ENCODE measurements at places on chromosomes 4 and X.

GRCh38 chr4:140291259-140291658, 82.2 kb upstream of the SCOC start:
- no peak for DNase-seq

- no peak for DNase-seq
Observed at GRCh38 chr4:84498935-84499623, at the start of gene NKX6-1. Gene NKX6-1, minus strand, starts transcription at chr4:84499292. Its CDS starts 1,064 bp downstream, at chr4:84498228.

DNA sequence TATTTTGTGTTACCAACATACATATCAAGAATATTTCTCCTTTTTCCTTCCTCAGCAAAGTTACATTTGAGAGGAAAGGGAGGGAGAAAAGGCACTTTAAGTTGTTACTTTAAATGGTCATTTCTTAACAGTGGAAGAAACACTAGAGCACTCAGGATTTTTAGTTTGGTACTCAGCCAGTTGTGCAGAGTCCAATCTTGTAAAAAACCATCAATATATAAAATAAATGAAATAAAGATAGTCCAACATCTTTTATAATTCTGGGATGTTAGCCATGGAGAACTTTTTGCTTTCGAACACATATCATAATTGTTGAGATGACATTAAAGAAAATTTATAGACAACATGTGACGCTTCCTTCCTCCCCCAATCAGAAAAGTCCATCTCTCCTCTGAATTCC, 253.8 kb downstream of the QDPR start:
- no peak for DNase-seq

DNA sequence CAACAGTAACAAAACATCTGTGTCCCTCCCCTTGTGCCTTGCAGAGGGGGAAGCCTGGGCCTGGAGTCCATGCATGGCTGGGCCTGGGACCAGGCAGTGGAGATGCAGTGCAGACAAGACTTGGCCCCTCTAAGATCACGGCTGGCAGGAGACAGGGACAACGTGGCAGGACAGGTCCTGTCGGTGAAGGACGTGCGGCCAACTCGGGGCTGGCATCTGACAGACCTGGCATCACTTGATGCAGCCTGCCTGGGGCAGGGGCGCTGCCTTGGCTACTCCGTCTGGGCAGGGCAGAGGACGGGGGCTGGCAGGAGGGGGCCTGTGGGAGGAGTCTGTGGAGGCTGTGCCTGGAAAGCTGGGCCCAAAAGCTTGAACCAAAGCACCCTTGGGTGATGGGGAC, 112.1 kb downstream of the CPZ start:
- DNase-seq, result no peak

DNA sequence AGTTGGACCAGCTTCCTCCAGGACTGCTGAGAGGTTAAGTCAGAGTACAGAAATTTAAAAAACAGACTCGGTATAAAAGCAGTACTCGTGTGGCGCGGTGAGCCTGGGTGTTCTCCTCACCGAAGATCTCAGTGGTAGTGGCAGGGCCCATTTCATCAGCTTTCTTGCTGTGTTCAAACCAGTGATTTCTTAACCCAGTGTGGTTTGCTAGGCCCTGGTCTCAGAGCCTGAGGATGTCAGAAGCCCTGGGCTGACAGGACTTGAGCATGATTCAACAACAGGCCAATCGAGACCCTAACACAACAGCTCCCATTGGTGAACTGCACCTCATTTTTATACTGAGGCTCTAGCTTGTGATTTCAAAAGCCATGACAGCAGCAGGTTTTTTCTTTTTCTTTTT, 23.2 kb downstream of the PRIMPOL start:
- no peak for DNase-seq

GRCh38 chrX:84046403-84046984, 141.5 kb downstream of the RPS6KA6 start:
- no peak for DNase-seq

DNA sequence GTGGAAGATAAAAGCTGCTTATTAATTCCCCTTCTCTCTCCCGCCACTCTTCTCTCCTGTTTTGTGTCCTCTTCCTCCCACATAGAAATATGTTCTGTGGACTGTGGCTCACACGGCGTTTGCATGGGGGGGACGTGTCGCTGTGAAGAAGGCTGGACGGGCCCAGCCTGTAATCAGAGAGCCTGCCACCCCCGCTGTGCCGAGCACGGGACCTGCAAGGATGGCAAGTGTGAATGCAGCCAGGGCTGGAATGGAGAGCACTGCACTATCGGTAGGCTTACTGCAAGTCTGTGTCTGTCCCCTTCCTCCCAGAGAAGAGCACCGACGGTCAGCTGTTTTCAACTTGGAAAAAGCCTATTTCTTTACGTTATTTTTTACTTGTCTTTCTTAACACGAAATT, 229.1 kb downstream of the DCTD start:
- DNase-seq, result no peak

- DNase-seq, result no peak
Observed at GRCh38 chrX:127606590-127606989, 445.6 kb downstream of the ACTRT1 start.

DNA sequence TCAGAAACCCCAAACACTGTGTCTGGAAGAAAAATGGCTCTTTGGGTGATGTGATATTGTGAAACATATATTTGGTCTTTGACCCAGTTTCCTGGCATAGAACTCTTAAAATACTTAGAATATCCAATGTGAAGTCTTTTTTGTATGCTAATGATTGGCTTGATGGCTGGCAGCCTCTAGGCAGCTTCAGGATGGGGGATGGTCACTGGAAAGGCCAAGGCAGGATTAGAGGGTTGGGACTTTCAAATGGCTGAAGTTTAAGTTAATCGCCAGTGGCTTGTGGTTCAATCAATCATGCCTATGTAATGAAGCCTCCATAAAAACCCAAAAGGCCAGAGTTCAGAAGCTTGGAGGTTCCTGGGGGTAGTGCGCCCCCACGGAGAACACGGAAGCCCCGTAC, 33.5 kb upstream of the ESX1 start:
- DNase-seq, result no peak

DNA sequence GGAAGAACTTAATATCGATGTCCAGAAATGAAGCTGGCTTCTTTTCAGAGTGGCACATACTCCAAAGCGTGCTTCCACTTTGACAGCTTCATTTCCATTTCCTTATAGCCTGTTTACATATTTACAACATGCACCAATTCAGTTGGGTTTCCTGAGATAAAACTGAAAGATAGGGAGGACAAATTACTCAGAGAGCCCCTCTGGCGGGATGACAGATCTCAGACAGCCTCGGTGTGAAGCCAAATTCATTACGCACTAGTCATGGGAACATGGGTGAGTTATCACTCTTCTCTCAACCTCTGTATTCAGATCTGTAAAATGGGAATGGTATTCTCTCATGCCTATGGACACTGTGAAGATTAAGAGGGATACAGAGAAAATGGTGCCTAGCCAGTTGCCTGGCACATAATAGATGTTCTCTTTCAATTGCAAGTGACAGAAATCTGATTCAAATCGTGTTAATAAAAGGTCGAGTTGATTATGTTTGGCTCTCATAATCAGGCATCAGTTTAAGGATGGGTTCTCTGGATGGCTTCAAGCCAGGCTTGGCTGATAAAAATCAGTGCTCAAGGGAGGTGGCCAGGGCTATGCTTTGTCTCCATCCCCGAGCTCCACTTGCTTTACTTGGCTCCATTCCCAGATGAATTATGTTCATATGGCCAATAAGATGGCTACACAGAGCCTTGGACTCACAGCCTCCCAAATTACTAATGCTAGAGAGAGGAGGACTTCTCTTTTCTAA, 132.2 kb upstream of the C1QTNF7 start:
- DNase-seq, result no peak

DNA sequence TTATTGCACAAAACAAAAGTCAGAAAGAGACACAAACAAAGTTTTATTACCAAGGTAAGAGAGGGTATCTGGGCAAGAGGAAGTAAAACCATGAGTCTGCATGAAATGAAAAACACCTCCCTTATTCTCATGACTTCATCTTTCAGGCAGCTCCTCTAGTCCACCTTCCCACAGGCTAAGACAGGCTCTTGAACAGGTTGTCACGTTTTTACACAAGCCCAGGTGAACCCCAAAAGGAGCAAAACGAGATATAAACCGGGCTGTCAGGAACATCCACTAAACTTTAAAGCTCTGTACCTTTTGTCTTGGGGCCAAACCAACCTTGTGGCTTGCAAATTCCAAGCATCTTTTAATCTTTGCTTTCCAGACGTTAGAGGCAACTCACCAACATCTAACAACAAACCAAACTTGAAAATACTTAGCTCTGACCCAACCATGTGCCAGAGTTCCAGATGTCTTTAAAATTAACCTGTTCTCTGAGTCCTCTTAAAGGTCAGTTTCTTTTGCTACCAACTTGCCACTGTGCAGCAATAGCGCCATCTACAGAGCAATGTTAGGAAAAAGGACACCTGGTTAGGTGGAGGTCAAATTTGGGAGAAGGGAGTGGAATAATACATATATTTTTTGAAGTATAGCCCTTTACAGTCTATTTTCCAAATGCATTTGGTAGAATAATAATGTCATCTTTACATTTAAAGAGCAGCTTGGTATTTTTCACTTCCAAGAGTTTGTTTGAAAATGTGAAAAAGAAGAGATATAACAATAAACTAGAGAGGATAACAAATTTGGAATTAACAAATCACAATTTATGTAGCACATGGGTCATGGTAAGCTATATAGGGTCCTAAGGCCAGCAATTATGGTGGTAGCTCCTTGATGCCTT, 73.1 kb downstream of the QRFPR start:
- no peak for DNase-seq

DNA sequence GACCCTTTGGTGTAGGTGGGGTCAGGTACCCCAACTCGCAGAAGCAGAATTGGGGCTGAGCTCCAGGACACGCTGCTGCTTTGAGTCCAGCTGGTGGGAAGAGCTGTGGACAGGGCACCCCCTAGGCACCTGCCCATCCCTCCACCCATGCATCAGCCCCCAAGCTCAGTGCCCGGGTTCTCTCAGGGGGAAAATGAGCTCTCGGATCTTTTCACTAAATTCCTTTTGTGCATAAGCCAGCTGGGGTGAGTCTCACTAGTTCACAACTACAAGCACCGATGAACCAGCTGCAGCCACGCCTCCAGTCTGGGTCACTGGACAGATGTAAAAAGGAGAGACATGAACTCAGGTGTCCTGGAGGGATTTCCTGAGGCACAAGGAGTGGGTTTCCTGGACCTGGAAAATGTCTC, 286.8 kb downstream of the CRLF2 start:
- DNase-seq, result no peak

- no peak for DNase-seq
Observed at GRCh38 chrX:45619290-45619689, 418.6 kb upstream of the DIPK2B start.

GRCh38 chr4:182694551-182694950, 222.6 kb downstream of the DCTD start:
- no peak for DNase-seq

DNA sequence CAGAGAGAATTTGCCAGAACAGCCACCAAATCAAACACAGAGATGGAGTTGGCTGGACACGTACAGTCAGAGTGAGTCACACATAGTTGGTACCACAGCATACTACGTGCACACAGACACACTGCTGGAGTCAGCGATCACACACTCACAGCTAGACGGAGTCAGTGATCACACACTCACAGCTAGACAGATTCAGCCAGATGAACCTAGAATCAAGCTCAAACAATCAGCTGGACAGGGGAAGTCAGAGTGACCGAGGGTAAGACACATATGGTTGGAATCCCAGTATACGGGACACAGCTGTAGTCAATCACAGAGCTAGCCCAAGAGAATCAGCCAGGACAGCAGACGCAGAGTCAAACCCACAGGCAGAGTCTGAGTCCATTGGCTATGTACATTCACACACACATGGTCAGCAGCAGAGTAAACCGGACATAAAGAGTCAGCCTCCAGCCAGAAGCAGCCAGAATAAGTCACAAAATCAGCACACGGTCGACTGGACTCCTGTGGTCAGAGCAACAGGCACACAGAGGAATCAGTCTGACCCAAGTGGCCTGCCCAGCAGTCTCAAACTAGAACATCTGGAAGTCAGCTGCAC, 4.6 kb downstream of the SLC38A5 start:
- DNase-seq, result no peak

- no peak for DNase-seq
Observed at GRCh38 chr4:73894001-73894400, 24.8 kb downstream of the CXCL1 start.

DNA sequence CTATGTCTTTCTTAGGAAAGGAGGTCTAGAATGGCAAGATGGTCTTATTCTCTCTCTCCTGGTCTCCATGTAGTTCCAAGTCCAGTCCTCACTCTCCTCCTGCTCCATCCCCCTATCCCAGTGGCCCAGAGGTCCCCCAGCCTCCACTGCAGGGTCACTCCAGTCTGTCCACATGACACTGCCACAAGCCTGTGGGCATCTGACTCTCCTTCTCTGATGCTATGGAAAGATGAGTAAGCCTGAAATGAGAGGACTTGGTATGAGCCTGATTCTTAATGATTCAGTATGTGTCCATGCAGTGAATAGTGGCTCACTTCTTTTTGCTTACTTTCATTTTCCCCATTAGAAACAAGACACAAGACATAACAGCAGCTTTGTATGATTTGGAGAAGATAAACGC, 516.8 kb upstream of the ADGRL3 start:
- DNase-seq, result no peak

- no peak for DNase-seq
Observed at GRCh38 chr4:2881431-2881830, 37.8 kb downstream of the ADD1 start.

GRCh38 chr4:76308548-76308947, 2.0 kb downstream of the STBD1 start:
- no peak for DNase-seq

- DNase-seq, result no peak
Observed at GRCh38 chr4:163165217-163166017, 1.3 kb downstream of the NAF1 start.

GRCh38 chr4:136725286-136726081, 806.8 kb downstream of the PCDH18 start:
- no peak for DNase-seq

DNA sequence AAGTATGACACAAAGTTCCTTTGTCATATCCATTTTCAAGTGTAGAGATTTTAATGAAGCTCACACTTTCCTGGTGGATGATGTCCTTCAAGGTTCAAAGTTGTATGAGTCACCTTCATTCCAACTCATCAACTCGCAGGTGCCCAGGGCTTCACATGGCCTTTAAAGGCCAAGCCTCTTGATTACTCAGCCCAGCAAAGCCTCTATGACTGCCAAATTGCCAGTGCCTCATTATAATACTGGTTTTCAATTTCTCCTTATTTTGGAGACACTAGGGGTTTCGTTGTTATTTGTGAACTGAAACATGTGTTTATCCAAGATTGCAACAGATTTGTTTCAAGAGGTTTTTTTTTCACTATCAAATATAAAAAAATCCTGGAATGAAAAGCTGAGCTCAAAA, 45.9 kb upstream of the PPP3CA start:
- no peak for DNase-seq

All from activated CD4-positive, alpha-beta T cell treated with anti-CD3 and anti-CD28 coated beads for 1 hour (primary cell).